Myocyte (in vitro differentiated cells): ENCODE measurements at places on chromosomes 5 and 9.

GRCh38 chr9:90607701-90608516 is 34.7 kb downstream of the DIRAS2 start:
- DNase-seq: no peak

DNA sequence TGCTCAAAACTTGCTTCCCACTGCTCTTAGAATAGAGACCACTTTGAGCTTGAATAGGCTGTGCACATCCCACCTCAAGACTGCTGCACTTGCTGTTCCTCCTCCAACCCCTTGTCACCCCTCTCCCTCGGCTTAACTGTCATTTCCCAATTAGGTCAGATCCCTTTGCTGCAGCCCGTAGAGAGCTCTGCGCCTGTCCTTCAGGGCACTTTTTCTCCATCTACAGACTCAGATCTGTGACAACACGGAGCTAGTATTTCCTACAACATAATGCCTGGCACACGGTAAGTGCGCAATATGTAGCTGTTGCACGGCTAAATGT is 485 bp upstream of the HABP4 start:
- no peak for DNase-seq

GRCh38 chr5:9069650-9070049 is 476.2 kb downstream of the SEMA5A start:
- DNase-seq: no peak

DNA sequence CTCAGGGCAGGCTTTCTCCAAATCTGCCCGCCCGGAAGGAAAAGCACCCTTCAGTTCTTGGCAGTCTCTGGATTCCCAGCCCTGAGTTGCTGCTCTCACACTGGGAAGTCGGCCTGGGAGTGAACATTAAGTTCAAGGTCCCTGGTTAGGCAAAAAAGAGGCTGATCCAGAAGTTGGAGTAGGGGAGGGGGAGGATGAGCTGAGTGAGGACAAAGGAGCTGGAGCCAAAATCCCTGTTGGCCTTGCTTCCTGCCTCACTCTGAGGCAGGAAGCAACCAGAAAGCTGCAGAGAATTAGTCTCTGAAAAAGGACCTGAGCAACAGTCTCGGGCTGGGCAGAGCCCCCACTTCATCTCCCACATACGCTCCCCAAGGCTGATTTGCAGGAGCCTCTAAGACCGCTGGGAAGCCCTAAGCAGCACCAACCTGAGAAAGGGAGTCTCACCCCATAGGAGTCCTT is 15.0 kb upstream of the RPS14 start:
- DNase-seq: no peak

DNA sequence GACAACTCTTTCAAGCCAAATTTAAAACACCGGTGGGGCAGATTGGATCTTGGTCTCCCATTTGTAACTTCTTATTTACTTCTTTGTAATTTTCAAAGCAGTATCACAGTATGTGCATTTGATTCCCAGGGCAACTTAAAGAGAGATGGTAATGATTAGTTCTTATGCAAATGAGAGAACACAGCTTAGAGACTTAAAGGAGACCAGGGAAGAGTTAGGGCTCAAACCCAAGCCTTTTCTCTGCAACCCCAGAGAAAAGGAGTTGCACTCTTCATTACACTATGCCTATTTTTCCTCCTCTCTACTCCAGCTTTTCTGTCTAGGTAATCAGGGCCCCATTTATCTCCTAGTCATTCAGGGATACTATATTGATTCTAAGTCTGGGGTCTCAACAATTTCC is 237.8 kb upstream of the NMUR2 start:
- no peak for DNase-seq

DNA sequence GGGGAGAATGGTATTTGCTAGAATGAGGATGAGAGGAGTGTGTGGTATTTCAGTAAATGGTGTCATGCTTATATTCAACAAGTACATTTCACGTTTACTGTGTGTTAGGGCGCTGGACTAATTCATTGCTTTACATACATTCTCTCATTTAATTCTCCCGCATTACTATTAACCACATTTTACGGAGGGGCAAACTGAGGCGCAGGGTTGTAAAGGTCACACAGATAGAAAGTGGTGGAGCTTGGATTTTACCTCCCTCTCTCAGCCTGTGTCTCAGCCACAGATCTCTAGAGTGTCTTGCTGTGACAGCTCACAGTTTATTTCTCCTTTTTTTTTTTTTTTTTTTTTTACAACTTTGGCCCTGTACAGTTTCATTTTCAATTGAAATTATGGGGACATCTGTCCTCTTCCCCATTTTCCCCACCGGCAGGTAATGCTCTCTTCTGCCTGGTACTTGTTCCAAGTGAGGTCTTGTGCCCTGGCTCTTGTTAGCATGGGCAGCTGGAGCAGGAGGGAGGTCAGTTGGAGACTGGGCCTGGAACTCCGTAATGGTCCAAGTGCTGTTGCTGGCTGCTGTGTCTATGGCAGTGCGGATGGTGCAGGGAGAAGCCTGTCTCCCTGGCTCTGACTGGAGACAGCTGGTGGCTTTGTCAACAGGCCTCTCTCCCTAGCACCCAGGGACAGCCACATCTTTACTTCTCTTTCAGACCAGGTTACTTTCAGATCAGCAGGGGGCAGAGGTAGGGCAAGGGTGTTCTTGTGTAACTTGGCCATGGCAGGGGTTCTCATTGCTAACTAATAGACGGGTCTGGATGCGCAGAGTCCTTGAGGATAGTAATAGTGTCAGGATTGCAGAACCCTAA is 20.5 kb upstream of the NDST1 start:
- peak; percentile 81 for DNase-seq

GRCh38 chr9:109317311-109317978 is 3.4 kb downstream of the EPB41L4B start:
- no peak for DNase-seq

GRCh38 chr9:5851445-5851844 is 18.5 kb upstream of the ERMP1 start:
- DNase-seq: peak; percentile 50

DNA sequence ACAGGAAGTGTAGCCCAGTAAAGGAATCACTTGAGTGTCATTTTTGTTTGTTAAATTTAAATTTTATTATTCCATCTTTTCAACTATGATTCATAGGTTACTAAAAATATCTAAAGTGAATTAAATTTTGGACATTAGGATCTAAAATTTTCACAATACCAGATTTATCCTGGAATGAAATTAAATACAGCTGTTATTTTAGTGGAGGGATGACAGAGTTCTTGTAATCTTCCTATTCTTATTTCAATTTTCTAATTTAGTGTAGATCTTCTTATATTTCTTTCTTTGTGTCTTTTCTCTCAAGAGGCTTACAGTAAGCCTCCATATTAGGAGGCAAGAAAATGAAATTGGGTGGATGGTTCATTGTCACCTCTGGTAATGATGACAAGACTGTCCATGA is 167.9 kb upstream of the TNC start:
- DNase-seq: no peak

DNA sequence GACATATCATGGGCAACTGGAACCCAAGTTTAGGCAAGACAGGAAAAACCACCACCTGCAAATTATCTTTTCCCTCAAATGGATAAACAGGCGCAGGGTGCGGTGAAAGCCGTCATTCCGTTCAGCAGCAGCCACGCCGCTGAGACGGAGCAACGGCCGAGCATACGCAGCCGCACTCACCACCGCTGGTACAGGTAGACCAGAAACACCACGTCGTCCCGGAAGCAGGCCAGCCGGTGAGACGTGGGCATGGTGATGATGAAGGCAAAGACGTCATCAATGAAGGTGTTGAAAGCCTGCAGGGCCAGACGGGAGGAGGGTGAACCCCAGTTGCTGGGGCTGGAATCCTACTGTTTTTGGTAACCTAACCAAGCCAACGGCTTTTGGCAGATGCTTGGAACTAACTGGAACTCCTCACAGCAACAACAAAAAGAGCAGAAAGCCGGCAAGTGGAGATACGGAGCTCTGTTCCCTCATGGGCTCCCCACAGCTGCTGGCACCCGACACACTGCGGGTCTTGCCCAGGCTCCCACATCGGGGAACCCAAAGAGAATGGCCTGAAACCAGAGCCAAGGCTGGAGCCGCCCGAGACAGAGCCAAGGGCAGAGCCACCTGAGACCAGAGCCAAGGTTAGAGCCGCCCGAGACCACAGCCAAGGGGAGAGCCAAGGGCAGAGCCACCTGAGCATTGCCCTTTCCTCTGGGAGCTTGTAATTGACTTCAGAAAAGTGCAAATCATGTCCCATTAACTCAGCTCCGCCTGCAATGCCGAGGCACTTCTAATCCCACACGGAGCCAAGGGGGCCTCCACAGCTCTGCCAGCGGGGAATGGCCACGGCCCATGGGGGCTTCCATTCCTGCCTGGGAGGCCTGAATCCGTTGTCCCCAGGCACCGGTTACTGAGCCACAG is 24.2 kb downstream of the CLPTM1L start:
- DNase-seq: no peak

- peak; percentile 80 for DNase-seq
Observed at GRCh38 chr9:131738293-131739132, 1.4 kb downstream of the RAPGEF1 start.

DNA sequence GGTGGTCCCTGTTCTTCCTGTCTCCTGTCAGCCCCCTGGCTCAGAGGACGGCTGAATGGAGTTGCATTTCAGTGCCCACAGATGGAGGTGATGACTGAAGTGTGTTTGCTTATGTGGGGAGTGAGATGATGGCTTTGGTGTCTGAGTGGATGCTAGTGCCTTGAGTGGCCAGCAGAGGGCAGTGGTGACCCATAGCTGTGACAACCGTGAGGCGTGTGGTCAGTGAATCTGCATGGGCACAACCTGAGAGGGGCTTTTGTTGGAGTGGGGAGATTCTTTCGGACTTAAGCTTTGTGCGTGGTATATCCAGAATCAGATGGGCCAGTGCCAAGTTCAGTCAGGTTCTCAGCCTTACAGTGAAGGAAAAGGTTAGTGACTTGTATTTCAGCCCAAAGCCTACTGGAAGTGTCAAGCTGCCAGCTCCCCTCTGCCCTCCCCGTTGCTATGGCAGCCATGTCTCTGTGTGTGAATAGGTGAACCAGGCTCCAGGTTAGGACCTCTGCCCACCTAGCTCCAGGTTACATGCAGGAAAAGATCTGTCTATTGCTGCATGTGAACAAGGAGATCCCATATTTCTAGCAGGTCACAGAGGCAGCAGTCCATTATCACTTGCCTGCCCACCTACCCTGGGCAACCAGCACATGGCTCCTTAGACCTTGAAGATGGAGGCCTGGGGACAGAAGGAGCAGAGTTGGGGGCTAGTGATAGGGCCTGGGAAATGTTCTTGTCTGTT is 14.7 kb upstream of the CXXC5 start:
- DNase-seq: peak; percentile 82

DNA sequence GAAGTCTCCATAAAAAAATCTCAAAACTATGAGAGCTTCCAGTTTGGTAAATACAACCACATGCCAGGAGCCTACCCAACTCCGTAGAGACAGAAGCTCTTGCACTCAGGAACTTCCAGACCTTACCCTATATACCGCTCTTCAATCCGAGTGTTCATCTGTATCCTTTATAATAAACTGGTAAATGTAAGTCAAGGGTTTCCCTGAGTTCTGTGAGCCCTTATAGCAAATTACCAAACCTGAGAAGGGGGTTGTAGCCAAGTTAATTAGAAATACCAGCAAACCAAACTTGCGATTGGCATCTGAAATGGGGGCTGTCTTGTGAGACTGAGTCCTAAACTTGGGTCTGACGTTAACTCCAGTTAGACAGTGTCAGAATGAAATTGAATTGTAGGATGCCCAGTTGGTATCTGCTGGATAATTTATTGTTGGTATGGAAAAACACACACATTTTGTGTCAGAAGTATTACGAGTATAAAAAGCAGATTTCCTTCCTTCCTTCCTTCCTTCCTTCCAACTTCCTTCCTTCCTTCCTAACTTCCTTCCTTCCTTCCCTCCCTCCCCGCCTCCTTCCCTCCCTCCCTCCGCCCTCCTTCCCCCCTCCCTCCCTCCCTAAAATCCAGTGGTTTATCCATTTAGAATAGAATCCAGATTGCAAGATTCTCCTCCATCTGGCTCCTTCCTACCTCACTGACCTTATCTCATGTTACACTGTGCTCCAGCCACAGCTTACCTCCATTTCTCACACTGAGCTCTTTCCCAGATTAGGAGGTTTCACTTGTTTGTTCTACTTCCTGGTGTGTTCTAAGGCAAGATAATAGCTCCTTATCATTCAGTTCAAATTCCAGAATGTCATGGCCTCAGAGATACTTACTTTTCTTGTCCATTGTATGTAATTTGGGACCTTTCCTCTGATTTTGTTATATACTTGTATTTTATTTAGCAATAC is 196.7 kb downstream of the WDR70 start:
- no peak for DNase-seq

GRCh38 chr9:101858026-101858425 is 119.6 kb upstream of the GRIN3A start:
- DNase-seq: no peak

DNA sequence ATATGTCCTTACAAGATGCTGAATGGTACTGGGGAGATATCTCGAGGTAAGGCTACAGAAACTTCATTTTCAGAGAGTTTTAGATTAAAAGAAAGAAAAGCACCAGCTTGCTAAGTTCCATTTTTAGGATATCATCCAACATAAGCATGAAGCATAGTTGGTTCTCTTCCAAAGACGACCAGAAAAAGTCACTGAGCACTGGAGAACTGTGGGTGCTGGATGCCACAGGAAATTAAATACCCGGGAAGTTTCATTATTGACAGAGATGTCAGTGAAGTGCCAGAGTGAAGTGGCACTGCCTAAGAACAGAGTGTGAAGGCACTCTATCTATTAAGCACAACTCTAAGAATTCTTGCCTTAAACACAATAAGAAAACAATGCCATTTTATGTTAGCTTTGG is 76.8 kb downstream of the PIK3R1 start:
- DNase-seq: peak; percentile 35

DNA sequence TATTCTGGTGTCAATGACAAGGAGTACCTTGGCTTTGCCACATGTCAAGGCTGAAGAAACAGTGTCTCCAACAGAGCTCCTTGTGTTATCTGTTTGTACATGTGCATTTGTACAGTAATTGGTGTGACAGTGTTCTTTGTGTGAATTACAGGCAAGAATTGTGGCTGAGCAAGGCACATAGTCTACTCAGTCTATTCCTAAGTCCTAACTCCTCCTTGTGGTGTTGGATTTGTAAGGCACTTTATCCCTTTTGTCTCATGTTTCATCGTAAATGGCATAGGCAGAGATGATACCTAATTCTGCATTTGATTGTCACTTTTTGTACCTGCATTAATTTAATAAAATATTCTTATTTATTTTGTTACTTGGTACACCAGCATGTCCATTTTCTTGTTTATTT is 19.8 kb downstream of the CD274 start:
- no peak for DNase-seq

DNA sequence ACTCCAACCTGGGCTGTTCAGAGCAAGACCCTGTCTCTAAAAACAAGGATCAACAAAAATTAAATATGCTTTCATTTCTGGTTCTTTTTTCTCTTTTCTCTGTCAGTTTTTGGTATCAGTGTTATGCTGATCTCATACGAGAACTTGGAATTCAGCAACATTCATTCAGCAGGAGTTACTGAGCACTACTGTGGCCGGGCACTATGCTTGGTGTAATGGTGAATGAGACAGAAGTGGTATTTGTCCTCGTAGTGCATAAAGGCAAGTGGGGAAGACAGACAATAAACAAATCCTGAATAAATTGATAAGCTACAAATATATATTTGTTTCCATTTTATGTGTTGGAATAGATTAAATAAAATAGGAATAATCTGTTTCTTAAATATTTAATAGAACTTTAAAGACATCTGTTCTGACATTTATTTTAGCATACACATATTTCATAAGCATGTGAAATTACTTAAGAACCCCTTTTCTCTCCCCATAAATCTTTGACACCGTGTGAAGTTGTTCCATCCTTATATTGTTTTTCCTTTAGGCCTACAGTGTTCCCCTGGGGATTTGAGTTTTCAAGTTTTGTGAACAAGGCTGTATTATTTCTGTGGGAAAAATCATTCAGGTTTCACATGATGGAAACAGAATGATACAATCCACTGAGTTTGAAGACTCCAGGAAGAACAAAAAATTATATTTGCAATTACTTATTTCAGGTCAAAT is 24.6 kb downstream of the UBAP1 start:
- no peak for DNase-seq
